COR-L47 (cell line): ENCODE measurements at places on chromosomes 11 and 22.

DNA sequence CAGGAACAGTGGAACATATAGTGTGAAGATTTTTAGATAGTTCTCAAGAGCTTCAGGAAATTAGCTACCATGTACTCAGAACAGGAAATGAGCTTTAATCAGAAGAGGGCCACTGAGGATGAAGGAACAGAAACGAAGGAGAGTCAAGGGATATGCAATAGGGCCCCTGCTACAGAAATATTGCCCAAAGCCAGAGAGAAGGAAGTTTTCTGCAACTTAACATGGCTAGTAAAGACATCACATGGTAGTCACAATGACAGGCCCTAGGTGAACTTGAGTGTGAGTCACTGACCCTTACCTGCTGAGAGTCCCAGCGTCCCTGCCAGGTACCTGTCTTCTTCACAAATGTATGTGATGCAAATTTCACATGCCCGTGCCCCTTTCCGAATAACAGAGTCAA lies 25.2 kb upstream of the CARD16 start:
- DNase-seq: no peak

DNA sequence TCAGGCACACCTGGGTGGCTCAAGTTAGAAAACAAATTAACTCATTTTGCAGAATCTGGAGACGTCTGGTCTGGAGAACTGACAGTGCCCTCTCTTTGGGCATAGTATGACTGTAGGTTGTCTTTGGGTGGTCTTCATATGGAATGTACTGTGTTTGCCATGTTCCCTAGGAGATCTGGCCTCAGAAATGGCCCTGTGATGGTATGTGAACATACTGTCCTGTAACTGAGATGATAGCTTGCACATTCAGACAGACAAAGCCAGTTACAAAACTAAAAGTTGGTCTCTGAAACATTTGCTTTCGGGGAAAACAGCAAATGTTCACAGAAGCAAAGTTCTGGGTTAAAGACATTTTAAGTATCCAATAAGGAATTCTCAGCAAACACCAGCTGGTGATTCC lies 29.7 kb downstream of the CD44 start:
- DNase-seq: no peak

DNA sequence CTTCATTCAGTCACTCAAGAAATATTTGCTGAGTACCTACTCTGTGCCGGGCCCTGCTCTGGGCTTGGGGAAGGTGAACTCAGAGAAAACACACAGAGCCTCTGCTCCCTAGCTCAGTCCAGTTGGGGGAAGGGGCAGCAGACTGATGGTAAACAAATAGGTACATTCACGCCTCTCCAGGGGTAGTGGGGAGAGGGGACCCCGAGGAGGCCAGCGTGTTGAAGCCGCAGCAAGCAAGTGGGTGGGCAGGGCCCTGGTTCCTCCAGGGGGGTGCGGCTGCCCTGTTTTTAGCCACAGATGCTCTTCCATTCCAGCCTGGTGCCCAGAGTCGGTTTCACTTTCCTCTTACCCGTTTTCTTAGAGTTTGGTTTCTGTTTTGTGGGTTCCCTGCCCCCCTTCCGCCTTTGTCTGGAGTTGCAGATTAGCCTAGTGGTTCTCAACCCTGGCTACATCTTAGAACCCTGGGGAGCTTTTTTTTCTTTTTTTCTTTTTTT lies 8.7 kb downstream of the DRAP1 start:
- DNase-seq: no peak

DNA sequence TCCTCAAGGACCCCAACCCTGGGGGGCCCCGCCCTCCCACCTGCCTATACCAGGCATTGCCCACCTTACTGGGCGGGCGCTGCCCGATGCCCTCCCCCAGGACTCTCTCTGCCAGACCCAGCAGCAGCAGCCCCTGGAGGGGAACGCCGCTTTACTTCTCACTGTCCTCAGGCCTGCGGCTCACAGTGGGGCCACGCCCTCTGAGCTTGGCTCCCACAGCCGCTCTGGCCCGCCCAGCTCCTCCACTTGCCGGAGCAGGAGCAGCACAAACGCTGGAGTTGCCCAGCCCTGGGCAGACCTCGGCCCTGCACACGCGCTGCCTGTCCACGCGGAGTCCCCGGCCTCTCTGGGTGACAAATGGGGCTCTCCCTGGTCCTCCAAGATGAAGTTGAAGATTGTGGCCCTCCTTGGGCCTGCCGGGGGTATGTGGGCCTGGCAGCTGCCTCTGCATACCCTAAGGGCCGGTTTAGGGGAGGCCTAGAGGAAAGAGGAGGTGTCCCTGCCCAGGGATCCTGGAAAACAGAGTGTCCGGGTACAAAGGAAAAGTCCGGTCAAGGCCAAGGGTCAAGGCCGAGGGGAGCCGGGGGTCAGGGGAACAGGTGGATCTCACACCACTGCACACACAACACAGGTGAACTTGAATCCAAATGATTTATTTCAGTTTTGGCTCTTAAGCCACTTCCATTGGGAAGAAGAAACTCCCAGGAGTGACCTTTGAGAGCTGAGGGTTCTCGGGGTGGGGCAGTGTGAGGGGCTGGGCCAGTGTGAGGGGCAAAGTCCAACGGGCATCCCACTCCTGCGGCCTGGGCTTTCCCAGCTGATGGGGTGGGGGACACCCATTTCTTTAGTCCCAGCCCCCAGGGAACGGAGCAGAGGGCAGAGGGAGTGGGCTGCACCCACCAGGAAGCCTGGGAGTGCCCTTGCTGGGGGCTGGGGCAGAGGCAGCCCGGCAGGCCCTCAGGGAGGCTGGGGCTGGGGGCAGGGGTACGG lies 674 bp upstream of the BAIAP2L2 start:
- DNase-seq: no peak

- no peak for DNase-seq
Observed at GRCh38 chr11:87778357-87778756, 396.9 kb downstream of the RAB38 start.

GRCh38 chr22:42171946-42172719 lies 41.5 kb upstream of the CYP2D6 start:
- no peak for DNase-seq
